ENCODE measurements at places on chromosomes 3 and 15. TPM values are rescaled to one million over a fixed set of nuclear protein-coding genes. Genes with fewer than 3 reads are reported as not detected.

DNA sequence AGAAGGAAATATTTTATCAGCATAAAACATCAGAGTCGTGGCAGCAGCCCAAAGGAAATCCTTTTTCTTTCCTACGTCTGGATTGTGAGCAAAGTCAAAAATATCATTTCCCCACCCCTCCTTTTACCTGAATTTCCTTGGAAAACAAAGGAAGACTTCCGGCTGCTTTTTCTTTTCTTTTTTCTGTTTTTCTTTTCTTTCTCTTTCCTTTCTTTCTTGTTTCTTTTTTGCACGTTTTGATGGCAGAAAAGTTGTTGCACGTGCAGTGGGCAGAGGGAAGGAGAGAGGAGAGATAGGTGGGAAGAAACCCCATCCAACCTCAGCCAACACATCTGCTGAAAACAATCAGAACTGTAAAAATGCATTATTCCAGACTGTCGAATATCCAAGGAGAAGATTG, 544 bp upstream of the MYO1E start:
- peaks cover 29% of the 10 kb centered on the region for H3K4me1 ChIP-seq
- H3K4me3 ChIP-seq, result peak overlapping the region; percentile 88
- H3K36me3 ChIP-seq, result no peaks in the 10 kb centered on the region

- DNase-seq, result peak; percentile 54
- H3K27ac ChIP-seq, result peak overlapping the region; percentile 100
- H3K4me3 ChIP-seq, result peak overlapping the region; percentile 89
- H3K27me3 ChIP-seq, result no peaks in the 10 kb centered on the region
- H3K36me3 ChIP-seq, result no peaks in the 10 kb centered on the region
Observed at GRCh38 chr15:99566157-99566897, 543 bp downstream of the MEF2A start.

DNA sequence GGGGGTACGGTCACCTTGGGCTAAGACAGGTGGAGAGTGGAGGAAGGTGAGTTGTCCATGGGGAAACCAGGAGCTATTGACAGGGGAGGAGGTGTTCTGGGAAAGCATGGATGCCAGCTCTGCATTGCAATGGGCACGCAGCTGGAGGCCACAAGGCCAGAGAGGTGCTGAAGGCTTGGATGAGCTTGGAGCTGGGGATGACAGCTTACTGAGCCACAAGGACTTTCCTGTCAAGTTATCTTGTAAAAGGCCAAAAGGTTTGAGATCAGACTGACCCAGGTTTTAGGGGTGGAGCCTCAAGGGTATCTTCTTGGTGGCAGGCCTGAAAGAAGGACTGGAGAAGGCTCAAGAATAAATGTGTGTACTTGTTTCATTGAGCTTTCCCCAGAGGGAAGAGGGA, 115.2 kb downstream of the ASB7 start:
- no peak overlapping the region for H3K4me3 ChIP-seq
- peaks cover 22% of the 10 kb centered on the region for H3K4me1 ChIP-seq
- H3K27me3 ChIP-seq, result no peaks in the 10 kb centered on the region
- no peak overlapping the region for H3K27ac ChIP-seq
- no peak for DNase-seq
- H3K36me3 ChIP-seq, result no peaks in the 10 kb centered on the region

- no peaks in the 10 kb centered on the region for H3K4me1 ChIP-seq
- no peaks in the 10 kb centered on the region for H3K27me3 ChIP-seq
- H3K4me3 ChIP-seq, result no peak overlapping the region
Observed at GRCh38 chr3:117725314-117725713, 1015.7 kb downstream of the TUSC7 start.

DNA sequence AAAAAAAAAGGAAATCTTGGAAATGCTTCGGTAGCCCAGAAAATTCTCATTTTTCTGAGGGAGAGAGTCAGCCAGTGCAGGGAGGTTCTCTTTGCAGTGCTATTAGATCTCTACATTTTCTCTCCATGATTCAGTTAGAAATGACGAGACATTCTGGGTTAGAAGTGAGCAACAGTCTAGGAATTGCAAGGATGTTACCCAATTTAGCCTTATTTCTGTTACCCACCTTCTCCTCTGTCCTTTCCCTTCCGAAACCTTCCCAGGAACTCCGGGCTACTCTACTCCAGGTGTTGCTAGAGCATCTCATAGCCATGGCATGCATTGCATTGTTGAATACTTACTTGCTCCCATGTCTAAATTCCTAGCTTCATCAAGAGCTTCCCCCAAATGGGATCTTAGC, 106.8 kb downstream of the EDEM1 start:
- no peaks in the 10 kb centered on the region for H3K27me3 ChIP-seq
- H3K4me3 ChIP-seq, result no peak overlapping the region
- H3K27ac ChIP-seq, result no peak overlapping the region
- no peaks in the 10 kb centered on the region for H3K36me3 ChIP-seq
- DNase-seq, result no peak

GRCh38 chr3:135895106-135895733, 70.3 kb upstream of the PPP2R3A start:
- no peaks in the 10 kb centered on the region for H3K27me3 ChIP-seq
- no peak overlapping the region for H3K27ac ChIP-seq
- H3K4me3 ChIP-seq, result no peak overlapping the region
- no peaks in the 10 kb centered on the region for H3K36me3 ChIP-seq
- H3K4me1 ChIP-seq, result no peaks in the 10 kb centered on the region

- H3K4me3 ChIP-seq, result no peak overlapping the region
- no peak for DNase-seq
- peak overlapping the region; percentile 53 for H3K27ac ChIP-seq
- peaks cover 3% of the 10 kb centered on the region for H3K4me1 ChIP-seq
Observed at GRCh38 chr3:72660270-72661114, 187.8 kb downstream of the SHQ1 start.

DNA sequence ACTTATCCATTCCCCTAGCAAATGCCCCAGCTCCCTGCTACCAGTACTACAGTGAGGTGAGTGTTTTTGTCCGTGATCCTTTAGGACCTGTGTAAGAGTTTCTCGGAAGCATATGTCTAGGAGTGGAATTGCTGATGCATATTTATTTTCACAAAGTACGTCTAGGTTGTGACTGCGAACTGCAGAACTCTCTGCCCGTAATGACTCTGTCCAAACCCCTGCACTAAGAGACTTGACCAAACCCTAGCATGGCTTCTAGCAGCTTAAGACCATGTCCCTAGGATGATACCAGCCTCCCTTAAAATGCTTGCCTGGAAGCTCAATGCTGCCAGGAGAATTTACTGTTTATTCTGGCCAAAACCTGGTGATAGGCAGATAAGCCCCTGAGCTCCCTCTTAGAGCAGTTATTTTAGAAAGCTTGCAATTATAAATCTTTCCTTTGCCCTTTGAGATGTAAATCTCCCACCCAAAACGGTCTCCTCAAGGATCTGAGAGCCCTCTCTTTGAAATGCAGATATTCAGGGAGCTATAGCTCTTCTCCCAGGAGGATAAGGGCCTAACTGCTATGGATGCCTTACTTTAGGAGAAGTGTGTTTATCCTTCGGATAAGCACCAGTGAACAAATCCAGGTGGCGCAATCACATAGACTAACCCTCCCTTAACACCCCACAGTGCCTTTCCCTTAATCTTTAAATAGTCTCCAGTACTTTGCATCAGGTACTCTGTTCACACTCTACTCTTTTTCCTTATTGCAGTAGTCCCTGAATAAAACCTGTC, 14.7 kb upstream of the CA12 start:
- H3K27ac ChIP-seq, result no peak overlapping the region
- H3K36me3 ChIP-seq, result no peaks in the 10 kb centered on the region
- DNase-seq, result no peak
- no peaks in the 10 kb centered on the region for H3K27me3 ChIP-seq
- peaks cover 8% of the 10 kb centered on the region for H3K4me1 ChIP-seq

DNA sequence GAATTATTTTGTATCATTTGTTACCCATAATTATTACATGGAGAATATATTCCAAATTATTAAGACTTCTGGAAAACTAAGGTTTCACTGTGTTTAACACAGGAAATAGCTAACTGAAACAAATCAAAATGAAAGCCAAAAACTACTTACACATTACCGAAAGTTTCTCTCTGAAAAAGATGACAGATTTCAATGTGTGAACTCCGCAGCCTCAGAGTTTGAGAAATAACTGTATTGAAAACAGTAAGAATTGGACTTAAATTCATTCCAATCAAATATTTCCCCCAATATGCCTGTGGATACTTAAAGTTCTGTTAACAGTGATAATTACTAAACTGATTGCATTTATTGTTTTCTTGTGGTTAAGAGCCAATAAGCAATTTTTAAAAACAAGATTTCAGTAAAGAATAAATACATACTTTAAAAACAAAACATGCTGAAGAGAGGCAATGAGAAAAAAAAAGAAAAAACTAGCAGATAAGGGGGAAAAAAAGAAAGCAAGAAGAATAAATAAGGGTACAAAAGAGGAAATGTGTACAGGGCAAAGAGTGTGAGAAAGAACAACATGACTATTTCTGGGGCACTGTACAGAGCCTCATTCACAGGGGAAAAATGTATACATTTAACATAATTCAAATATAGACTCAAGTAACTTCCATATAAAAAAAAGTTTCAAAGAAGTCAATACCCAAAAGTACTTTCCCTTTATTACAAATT, 30.7 kb downstream of the DENND4A start:
- no peak for DNase-seq
- H3K4me3 ChIP-seq, result no peak overlapping the region
- peaks cover 7% of the 10 kb centered on the region for H3K36me3 ChIP-seq
- H3K27ac ChIP-seq, result no peak overlapping the region

DNA sequence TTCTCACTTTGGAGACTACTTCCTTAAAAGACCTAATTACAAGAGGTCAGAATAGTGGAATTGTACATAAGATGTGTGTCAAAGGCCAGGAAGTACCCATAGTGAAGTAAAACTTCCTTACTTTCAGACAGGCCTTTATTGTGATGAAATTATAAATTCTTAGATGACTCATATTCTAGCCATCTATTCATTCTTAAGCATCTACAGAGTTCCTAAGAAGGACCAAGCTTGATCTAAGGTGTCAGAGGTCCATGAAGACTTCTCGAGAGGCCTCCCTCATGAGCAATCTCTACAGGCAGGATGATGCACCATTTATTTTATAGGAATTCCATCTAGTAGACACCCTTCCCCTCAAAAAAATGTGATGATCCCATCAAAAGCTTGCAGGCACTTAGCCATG, 493.3 kb downstream of the MAGI1 start:
- no peak overlapping the region for H3K4me3 ChIP-seq
- no peak for DNase-seq
- H3K27me3 ChIP-seq, result peaks cover 8% of the 10 kb centered on the region
- no peaks in the 10 kb centered on the region for H3K36me3 ChIP-seq
- H3K4me1 ChIP-seq, result peaks cover 33% of the 10 kb centered on the region

- DNase-seq, result peak; percentile 76
- H3K27ac ChIP-seq, result peak overlapping the region; percentile 26
- H3K27me3 ChIP-seq, result no peaks in the 10 kb centered on the region
- H3K4me1 ChIP-seq, result peaks cover 62% of the 10 kb centered on the region
- no peak overlapping the region for H3K4me3 ChIP-seq
Observed at GRCh38 chr3:98770261-98771039, 7.3 kb downstream of the ST3GAL6 start.

GRCh38 chr3:13546667-13547171, 2.2 kb upstream of the FBLN2 start:
- H3K27me3 ChIP-seq, result peaks cover 5% of the 10 kb centered on the region
- H3K27ac ChIP-seq, result peak overlapping the region; percentile 36
- peak; percentile 65 for DNase-seq
- H3K36me3 ChIP-seq, result no peaks in the 10 kb centered on the region
- no peak overlapping the region for H3K4me3 ChIP-seq

GRCh38 chr3:127385540-127385870, 97.7 kb upstream of the PRR20G start:
- no peaks in the 10 kb centered on the region for H3K27me3 ChIP-seq
- H3K4me1 ChIP-seq, result no peaks in the 10 kb centered on the region
- H3K36me3 ChIP-seq, result no peaks in the 10 kb centered on the region
- H3K4me3 ChIP-seq, result no peak overlapping the region
- DNase-seq, result no peak

DNA sequence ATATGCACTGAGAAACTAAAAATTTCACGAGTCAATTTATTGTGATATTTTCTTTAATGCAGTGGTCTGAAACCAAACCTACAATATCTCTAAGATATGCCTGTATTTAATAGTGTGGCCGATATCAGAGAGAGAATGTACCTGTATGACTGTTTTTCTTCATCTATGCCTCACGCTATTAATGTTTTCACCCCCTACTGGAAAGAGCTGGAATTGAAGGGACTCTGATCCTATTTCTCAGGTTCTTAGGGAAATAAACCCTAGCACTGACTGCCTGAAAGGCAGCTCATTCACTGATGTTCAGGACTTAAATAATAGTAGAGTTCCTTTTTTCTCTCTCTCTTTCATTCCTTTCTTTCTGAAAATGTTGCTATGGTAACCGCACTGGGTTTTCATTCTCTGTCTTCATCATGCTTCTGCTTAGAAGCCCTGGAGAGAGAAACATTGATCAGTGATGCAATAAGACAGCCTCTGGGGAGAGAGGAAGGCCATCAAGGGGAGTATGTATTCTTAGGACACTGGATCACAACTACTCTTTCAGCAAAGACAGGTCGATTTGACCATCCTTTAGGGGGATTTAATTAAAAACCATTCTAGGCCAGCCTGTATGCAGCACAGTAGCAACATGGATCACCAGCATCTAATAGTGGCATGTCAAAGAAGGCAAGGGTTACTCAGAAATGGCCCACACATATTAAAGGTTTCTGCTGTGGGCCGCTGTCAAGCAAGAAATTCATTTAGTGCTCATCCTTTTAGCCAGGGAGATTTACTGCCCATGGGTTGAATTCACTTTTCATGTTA, 1135.7 kb downstream of the IGSF11 start:
- no peak overlapping the region for H3K27ac ChIP-seq
- no peaks in the 10 kb centered on the region for H3K4me1 ChIP-seq
- no peak for DNase-seq
- H3K27me3 ChIP-seq, result no peaks in the 10 kb centered on the region
- no peaks in the 10 kb centered on the region for H3K36me3 ChIP-seq

DNA sequence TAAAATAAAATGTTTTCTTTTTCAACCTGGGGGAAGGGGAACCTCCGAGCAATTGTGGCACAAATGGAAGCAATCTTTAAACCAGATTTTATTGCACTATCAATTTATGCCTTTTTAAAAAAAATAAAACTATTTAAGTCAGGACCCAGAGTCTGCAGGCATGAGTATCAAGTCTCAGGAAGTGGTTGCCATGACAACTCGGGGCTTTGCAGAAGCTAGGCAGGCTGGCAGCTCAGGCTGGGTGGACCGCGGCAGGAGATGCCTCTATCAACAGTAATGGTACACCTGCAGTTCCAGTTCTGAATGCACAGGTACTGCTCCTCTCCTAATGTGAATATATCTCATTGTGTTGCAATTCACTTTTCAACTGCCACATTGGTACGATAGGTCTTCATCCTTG, 447.7 kb downstream of the GABRG3 start:
- DNase-seq, result no peak
- no peaks in the 10 kb centered on the region for H3K36me3 ChIP-seq
- no peak overlapping the region for H3K4me3 ChIP-seq
- peaks cover 12% of the 10 kb centered on the region for H3K27me3 ChIP-seq
- H3K27ac ChIP-seq, result no peak overlapping the region

Gene MUSTN1
- polyA plus RNA-seq, result 31.0 TPM

Gene CHRNA3
- 0.06 TPM for polyA plus RNA-seq

Gene GLDN
- 2.9 TPM for polyA plus RNA-seq

Gene CNBP
- polyA plus RNA-seq, result 376 TPM

Gene C3orf70
- 0.75 TPM for polyA plus RNA-seq

Gene GPR160
- 1.00 TPM for polyA plus RNA-seq

Gene CLDN18
- polyA plus RNA-seq, result 0.01 TPM

Gene C3orf52
- polyA plus RNA-seq, result 9.6 TPM

Gene GP9
- polyA plus RNA-seq, result not detected

Gene RTP1
- polyA plus RNA-seq, result not detected
